ENCODE measurements at places on chromosomes 16 and 17.
A peak's percentile ranks its signal among the peaks of the same experiment; 100 is the strongest.

DNA sequence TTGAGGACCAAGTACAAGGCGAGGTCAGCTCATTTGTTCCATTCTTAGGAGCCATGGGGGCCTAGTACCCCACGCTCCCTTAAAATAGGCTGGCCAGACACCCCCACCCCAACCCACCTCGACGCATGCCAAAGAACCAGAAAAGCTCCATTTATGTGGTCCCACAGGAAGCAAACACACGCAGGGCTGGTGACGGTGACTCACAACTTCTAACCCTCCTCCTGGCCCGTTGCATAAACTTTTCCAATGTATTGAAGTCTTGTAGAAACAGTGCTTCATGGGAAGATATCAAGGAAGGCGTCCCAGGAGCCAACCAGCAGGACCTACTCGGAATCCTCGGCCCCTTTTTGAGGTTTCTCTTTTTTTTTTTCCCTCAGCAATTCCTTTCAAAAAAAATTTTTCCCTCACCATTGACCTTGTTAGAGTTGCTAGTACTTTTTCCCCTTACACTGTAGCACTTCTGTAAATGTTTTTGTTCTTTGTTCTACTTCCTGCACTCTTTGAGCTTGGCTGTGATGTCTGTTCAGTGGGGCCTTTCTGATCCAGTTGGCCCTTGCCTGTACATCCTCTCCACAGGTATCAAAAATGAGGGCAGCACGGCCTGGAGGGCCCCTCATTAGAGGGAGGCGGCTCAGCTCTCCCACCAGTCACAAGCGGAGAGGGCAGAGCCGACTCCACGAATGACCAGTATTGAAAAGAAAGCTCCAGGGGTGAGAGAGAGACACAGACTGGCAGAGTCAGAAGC lies 208.3 kb downstream of the RGS9 start:
- no peak for DNase-seq

GRCh38 chr16:71311553-71312158 lies 22.5 kb upstream of the CMTR2 start:
- no peak for DNase-seq

DNA sequence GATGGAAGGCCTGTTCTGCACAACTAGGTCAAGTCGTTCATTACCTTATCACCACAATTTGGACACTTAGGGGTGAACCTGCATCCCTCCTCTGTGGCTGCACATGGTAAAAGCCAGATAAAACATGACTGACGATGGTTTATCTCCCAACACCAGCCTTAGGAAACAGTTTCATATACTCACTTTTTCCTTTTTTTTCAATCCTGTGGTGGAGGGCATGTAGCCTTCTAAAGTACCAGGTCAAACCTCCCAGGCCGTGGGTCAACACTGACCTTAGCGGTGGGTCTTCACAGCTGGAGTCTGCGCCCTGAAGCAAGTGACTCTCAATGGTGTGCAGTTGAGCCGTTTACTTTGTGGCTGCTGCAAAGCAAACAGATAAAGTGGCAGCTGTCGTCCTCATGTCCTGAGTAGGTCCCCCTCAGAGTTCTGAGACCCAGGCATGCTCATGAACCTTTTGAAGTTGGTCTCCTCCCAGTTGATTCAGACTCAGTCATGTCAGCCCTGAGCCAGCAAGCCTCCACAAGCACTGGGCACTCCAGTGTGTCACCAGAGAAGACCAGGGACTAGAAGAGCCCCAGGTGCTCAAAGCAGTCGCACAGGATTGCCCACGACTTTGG lies 5.9 kb downstream of the FAHD1 start:
- no peak for DNase-seq

- DNase-seq = no peak
These were observed 54.4 kb downstream of the SOX9 start for GRCh38 chr17:72175263-72175662.

- no peak for DNase-seq
These were observed 42.9 kb downstream of the BAHCC1 start for GRCh38 chr17:81438007-81438659.

GRCh38 chr16:56373003-56373402 lies 52.3 kb downstream of the AMFR start:
- DNase-seq = no peak

DNA sequence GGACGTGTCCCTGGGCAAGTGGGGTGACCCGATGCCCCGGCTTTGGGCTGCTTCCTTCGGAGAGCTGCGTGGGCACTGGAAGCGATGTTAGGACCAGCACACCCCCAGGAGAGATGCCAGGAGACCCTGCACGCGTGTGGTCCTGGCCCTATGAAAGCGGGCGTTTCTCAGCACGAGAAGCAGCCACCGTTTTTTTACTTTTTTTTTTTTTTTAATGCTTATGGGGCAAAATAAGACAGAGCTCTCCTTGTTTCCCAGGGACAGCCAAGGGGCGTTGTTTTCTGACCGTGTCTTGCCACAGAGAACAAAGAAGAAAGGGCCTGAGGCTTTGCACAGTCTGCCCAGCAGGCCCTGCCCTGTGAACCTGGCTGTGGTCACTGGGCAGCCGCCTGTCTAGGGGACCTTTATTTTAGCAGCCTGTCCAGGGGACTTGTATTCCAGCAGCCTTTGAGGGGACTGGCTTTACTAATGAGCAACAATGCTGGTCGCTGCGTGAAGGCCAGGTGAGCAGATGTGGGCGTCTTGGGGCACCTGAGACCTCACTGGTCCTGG lies 996 bp downstream of the SLC25A10 start:
- no peak for DNase-seq

- no peak for DNase-seq
These were observed 15.6 kb downstream of the TMEM100 start for GRCh38 chr17:55706808-55707773.

DNA sequence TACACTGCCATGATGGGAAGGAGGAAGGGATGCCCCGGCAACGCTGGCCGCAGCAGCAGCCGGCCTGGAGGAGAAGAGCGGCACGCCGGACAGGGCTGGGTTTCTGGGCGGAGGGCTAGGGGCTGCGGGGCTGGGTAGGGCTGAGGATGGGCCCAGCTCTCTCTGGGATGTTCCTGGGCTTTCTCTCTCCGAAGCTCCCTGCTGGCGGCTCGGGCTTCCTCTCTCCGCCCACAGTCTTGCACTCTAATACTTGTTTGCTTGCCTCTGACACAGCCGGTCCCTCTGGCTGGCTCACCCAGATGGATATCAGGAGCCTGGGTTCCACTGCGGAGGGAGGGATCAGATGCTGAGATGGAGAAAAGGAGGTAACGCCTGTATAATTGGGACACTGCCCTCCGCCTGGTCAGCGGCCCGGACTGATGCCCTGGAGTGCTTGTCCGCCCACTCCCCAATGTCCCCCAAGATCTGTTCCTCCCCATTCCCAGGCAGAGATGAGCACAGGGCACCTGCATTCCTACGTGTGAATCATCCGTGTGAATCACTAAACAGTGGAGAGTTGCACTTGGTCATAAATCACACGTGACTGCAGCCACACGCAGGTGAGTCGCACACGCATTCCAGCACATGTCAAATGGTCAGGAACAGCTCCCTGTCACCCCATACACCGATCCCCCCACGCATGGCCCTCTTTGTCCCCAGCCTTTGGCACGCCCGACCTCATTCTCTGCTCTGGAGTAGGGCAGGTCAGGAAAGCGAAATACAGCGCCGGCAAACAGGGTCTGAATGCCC lies at the start of gene ALOXE3:
TSS of gene ALOXE3 (minus strand) at position 535 of the 789 bp plus-strand sequence. CDS start at position 11, 524 bp downstream.
- DNase-seq = peak; percentile 41

DNA sequence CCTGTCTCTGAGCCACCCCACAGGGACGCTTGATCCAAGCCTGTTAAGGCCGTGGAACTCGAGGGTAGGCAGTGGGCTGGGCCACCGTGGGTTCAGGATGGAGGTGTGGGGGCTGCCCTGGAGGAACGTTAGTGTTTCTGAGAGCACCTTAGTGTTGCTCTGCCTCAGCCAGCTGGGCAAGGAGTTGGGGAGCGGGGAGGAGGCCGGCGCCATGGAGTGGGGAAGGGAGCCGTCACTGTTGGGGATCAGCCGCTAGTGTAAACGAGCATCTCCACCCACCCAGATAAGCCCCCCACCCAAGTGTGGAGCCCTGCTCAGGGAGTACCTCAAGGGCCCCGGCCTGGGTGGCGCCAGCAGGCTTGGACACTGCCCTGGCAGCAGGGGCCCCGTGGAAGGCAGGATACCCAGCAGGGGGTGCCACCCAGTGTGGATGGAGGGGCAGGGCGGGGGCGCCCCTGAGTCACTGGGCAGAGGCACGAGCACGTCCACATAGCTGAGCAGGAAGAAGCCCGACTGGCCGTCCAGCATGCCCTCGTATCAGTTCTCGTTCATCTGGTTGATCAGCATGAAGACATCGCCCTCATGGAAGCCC lies 98.6 kb downstream of the KPNA2 start:
- no peak for DNase-seq

GRCh38 chr16:78956859-78957258 lies 643.7 kb downstream of the MAF start:
- no peak for DNase-seq

- DNase-seq = no peak
These were observed 19.0 kb downstream of the GRB2 start for GRCh38 chr17:75386430-75386829.

GRCh38 chr16:700684-701584 lies 4.7 kb downstream of the FBXL16 start:
- DNase-seq = peak; percentile 83

GRCh38 chr17:79985943-79986391 lies 49.7 kb downstream of the TBC1D16 start:
- no peak for DNase-seq

GRCh38 chr17:67853703-67854102 lies 28.4 kb downstream of the BPTF start:
- no peak for DNase-seq

- no peak for DNase-seq
These were observed 36.7 kb downstream of the STAT5A start for GRCh38 chr17:42325026-42325425.

GRCh38 chr16:1696863-1697262 lies 9.1 kb upstream of the MAPK8IP3 start:
- no peak for DNase-seq

DNA sequence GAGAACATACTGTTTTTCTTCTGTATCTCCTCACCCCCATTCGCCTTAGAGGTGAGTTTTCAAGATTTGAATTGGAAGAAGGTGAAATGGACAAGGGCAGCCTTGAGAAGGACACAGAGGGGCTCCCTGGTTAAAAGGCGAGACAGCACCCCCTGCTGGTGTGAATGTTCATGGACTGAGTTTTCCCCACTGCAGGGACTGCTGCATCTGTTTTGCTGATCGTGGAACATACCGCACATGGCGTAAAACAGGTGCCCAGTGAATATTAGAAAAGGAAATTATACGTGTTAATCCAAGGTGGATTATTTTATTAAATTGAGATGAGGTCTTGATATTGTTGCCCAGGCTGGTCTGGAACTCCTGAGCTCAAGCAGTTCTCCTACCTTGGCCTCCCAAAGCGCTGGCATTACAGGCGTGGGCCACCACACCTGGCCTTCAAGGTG lies 54.5 kb downstream of the NDE1 start:
- DNase-seq = peak; percentile 70

- no peak for DNase-seq
These were observed 7.5 kb downstream of the NPTX1 start for GRCh38 chr17:80468781-80469493.

DNA sequence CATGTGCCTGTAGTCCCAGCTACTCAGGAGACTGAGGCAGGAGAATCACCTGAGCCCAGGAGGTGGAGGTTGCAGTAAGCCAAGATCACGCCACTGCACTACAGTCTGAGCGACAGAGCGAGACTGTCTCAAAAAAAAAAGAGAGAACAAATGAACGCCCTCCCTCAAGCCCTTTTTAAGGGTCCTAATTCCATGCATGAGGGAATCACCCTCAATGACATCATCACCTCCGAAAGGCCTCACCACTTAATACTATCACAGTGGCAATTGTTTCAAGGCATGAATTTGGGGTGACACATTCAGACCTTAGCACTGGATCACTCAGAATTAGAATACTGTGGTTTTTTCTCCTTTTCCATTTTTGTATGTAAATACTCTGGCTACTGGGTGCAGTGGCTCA lies 57.8 kb downstream of the CHD9NB start:
- no peak for DNase-seq

- DNase-seq = no peak
These were observed 31.5 kb downstream of the NLRP1 start for GRCh38 chr17:5552841-5553240.

GRCh38 chr16:3587547-3588110 lies 10.4 kb upstream of the NLRC3 start:
- DNase-seq = no peak

DNA sequence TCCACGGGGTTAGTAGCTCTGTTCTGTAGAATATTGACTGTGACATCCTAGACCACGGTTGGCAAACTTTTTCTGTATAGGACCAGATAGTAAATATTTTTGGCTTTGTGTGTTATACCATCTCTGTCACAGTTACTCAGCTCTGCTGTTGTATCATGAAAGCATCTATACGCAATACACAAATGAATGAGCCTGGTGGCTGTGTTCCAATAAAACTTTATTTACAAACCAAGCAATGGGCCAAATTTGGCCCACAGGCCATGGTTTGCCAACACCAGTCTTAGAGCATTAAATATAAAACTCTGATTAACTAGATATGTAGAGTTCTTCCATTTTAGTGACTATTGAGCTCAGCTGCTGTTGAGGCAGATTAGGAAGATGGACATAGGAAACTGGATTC lies 132.7 kb downstream of the MAP2K6 start:
- DNase-seq = no peak

DNA sequence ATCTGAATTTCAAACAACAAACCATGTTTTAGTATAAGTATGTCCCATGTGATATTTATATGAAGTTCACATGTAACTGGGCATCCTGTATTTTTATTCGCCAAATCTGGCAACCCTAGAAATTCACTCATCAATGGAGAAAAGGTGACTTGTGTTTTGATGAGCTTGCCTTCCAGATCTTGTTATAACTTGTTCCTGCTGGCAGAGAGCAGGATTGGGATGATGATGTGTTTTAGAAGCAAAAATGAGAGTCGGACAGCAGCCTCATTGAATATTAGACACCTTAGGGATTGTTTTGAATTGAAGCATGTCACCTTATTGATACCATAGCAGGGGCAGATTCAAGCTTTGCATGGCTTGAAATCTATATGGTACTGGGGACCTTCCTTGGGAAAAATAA lies 85.4 kb upstream of the MED13 start:
- DNase-seq = no peak

DNA sequence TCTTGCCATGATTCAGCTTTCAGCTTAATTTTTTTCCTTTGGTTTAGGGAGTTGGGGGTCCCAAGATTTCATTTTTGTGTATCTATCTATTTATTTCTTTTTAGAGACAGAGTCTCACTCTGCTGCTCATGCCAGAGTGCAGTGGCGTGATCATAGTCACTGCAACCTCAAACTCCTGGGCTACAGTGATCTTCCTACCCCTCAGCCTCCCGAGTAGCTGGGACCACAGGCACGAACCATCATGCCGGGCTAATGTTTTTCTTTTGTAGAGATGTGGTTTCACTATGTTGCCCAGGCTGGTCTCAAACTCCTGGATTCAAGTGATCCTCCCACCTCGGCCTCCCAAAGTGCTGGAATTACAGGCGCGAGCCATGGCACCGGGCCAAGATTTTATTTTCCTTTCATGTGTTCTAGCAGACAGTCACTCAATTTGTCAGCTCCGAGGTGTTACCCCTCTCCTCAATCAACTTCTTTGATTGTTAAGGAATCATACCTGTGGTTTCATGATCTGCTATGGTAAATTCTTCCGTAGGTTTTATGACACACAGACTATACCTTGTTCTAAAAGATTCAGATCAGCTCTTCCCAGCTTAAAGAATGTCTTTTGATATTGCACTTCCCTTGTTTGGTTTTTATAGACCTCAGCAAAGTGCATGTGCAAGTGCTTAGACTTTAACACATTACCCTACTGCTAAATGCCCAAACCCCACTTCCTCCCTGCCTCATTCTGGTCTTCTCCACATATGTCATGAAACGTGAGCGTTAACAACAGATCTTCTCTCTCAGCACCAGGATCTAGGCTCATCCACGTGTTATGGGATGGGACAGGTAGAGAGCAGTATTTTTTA lies 13.0 kb downstream of the UNC45B start:
- no peak for DNase-seq

GRCh38 chr17:55444471-55445441 lies 23.1 kb upstream of the MMD start:
- no peak for DNase-seq

All from activated naive CD8-positive, alpha-beta T cell treated with anti-CD3 and anti-CD28 coated beads, Interleukin-2, amount 10 ng/mL, durations not matched to agents 7 days and 5 days (primary cell).